ENCODE measurements at places on chromosomes 4 and X.
A peak's percentile ranks its signal among the peaks of the same experiment; 100 is the strongest.

DNA sequence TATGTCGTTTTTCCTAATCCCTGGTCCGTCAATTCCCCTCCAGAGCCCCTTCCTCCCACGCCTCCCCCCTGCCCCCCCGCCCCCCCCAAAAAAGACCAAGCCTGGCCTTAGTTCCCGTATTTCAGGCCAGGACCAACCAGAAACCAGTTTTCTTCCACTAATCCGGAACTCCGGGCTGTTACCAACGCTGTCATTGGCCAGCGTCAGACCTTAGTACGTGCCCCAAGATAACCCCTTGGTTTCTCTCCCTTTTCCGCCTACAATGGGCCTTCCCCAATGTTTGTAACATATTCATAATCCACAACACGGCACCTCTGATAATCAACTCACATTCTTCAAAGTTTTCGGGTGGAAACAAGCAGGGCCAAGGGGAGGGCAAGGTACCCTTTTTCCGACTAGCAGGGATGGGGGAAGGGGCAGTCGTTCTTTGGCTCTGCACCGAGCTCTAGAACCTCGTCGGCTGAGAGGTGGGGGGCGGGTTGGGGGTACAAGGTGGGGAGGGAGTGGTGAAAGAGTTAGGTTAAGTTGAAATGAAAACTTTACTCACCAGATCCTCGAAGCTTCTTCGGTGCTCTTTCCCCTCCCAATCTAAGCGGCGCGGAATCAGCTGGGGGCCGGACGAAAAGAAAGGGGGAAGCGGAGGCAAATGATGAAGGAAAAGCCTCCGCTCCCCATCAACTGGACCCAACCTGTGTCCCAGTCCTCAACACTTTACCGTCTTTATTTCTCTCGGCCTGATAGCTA, 1.5 kb downstream of the BRWD3 start:
- DNase-seq, result peak; percentile 6
- H3K4me3 ChIP-seq, result peak overlapping the region; percentile 75
- H3K36me3 ChIP-seq, result no peaks in the 10 kb centered on the region
- peaks cover 14% of the 10 kb centered on the region for H3K4me1 ChIP-seq

DNA sequence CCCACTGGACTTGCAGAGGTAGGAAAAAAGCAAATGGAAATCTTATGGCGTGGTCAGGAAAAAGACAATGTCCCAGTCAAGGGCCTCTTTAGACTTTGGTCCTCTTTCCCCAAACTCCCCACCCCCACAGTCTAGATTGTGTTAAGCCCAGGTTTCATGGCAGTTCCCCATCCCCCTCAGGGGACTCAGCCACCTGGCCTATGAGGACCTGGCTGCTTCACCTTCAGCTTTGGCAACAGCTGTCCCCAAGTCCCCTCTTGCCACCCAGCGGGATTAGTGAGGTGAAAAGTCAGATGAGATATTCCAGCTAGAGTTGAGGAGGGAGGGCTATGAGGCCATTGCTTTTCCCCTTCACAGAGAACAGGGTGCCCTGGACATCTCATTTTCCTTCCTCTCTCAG, 457 bp downstream of the RIPPLY1 start:
- no peak for DNase-seq
- H3K4me1 ChIP-seq, result no peaks in the 10 kb centered on the region

DNA sequence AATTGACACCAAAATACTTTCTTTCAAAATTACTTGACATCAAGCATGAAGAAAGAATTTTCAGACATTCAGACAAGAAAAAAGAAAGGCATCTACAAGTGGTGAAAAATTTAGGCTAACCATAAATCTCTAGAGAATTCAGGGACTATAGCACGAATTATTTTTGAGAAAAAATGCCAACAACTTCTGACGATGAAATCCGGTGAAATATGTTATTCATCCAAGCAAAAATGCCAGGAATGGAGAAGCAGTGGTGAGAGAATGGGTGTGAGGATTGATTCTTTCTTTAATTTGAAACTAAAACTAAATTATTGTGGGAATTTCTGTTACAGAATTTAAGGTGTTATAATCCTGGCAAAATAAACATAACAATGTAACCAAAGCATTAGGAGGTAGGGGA, 69.4 kb upstream of the SORBS2 start:
- no peak overlapping the region for H3K4me3 ChIP-seq
- H3K27ac ChIP-seq, result no peak overlapping the region
- DNase-seq, result no peak
- H3K27me3 ChIP-seq, result no peaks in the 10 kb centered on the region

DNA sequence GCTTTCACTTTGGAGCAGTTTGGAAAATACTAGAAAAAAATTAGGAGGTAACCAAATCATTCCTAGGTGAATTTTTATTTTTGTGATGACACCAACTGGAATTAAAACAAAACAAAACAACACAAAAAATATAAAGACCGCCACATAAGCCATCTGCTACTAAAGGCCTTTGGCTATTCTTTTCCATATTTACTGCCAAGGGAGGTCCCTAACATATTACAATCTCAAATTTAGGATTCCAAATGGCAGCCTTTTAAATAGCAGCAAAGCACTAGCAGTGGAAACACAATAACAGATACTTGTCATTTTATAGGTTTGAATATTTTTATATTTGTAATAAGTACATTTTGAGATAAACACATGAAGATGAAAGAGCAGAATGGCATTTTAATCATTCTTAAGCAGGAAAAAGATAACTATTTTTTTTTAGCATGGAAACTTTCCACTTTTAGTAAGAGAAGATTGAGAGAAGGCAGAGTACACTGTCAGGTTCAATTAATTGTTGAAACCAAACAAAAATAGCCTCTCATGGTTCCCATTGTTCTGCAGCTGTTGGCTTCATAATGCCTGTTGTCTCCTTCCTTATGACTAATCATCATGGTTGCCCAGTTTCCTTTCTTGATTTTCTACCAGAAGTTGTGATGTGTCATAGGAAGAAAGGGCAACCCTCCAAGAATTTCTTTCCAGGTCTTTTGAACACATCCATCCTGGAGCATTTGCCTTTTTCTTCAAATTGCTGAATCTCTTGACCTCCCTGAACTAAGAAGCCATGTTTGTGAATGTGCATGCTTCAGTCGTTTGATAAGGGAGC, 219.0 kb upstream of the EMCN start:
- no peaks in the 10 kb centered on the region for H3K4me1 ChIP-seq
- H3K36me3 ChIP-seq, result no peaks in the 10 kb centered on the region
- H3K4me3 ChIP-seq, result no peak overlapping the region

- H3K4me1 ChIP-seq, result peaks cover 35% of the 10 kb centered on the region
- H3K27me3 ChIP-seq, result no peaks in the 10 kb centered on the region
- no peak for DNase-seq
- H3K4me3 ChIP-seq, result no peak overlapping the region
- H3K36me3 ChIP-seq, result no peaks in the 10 kb centered on the region
These were observed 44.7 kb downstream of the MAML3 start for GRCh38 chr4:140109292-140109691.

DNA sequence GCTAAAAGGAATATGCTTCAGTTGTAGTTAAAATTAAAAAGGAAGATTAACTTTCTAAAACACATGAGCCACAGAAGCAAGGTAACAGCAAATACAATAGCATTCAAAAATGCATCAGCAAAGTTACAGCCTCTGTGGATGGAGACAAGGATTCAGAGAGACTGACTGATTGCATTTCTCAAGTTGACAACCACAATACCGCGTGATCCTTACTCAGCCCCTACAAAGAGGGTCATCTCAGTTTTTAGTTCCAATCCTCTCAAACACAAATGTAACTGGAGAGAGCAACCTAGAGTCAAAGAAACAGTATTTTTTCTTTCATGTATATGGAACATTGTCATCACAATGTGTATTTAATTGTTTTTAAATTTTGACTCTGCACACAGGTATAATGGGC, 14.2 kb upstream of the C1QTNF7 start:
- peaks cover 4% of the 10 kb centered on the region for H3K4me1 ChIP-seq
- H3K36me3 ChIP-seq, result no peaks in the 10 kb centered on the region
- H3K27me3 ChIP-seq, result no peaks in the 10 kb centered on the region
- H3K4me3 ChIP-seq, result no peak overlapping the region

DNA sequence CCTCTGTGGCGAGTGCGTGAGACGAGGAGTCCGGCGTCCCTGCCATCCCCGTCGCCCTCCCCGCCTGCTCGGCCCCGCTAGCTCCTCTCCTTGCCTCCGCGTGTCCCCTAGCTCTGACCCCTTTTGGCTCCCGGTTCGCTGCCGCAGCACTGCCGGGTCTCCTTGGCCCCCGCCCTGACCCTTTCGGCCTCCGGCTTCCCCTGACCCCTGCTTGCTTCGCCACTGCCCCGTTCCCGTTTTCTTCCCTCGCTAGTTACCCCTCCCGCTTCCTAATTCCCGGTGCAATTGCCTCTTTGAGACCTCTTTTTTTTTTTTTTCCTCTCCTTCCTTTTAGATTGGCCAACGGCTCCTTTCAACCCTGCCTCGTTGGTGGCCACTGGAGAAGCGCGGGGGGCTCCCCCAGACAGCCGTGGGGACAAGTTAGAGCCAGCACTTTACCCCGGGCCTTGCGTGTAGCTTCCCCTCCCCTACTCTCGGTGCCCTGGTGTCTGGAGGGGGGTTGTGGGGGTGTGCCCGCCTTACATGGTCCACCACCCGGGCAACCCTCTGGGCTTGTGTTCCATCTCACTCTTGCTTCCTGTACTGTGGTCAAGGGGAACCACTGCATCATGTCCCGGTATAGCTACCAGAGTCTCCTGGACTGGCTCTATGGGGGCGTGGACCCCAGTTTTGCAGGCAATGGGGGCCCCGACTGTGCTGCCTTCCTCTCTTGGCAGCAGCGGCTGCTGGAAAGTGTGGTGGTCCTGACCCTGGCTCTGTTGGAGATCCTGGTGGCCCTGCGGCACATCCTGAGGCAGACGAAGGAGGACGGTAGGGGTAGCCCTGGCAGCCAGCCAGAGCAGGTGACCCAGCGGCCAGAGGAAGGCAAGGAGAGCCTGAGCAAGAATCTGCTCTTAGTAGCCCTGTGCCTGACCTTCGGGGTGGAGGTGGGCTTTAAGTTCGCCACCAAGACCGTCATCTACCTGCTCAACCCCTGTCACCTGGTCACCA, 548 bp downstream of the TMEM164 start:
- peak overlapping the region; percentile 86 for H3K27ac ChIP-seq
- no peak for DNase-seq
- no peaks in the 10 kb centered on the region for H3K27me3 ChIP-seq
- H3K4me3 ChIP-seq, result peak overlapping the region; percentile 60

DNA sequence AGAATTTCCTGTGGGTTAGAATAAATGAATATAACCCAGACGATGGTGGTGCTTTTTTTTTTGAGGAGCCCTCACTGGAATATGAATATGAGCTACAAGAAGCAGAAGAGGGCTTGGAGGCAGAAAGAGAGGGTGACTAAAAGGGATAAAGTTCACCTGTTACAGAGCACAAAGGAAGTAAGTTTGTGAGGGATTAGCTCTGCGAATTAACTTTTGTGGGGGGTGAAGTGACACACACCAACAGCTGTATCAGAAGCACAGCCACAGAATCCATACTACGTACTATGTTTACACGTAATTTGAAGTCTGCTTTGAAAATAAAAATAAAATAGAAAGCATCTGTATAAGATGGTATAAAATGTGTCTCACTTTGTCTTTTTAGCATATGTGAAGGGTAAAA, 963.6 kb upstream of the DIAPH2 start:
- H3K36me3 ChIP-seq, result no peaks in the 10 kb centered on the region
- no peak for DNase-seq

DNA sequence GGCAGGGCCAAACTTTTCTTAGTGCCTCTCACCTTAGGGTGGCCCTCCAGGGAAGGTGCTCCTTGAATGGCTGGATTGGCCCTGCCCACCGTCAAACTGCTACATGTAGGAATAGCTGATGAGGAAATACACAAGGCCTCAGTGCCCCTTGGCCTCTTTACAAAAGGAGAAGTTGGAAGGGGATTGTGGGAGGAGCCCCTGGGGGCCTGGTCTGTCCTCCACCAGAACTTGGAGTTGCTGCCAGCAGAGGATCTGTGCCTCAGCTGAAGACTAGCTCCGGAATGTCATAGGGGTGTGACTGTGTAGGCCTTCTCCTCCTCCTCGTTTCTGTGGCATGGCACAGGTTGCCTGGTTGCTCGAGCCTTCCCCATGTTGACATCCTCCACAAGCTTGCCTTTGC, 142.7 kb downstream of the AMMECR1 start:
- H3K4me3 ChIP-seq, result no peak overlapping the region
- no peak overlapping the region for H3K27ac ChIP-seq
- no peak for DNase-seq
- no peaks in the 10 kb centered on the region for H3K36me3 ChIP-seq
- no peaks in the 10 kb centered on the region for H3K27me3 ChIP-seq
- H3K4me1 ChIP-seq, result peaks cover 4% of the 10 kb centered on the region

DNA sequence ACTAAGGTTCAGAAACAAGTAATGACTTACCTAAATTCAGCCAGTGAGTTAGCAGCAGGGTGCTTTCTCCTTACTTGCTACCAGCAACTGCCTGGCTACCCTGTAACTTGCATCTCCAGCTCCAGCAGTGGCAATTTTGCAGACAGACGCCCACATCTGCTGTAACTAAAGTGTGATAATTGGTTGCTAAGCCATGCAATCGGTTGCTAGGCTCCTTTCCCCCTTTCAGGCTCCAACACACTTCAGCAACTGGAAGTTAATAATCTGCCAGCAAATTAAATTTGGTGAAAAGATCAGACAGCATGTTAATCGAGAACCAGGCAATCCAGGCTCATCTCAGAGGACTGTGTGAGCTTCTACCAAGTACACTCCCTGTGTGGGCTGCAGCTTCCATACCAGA, 24.2 kb upstream of the ARHGEF9 start:
- no peaks in the 10 kb centered on the region for H3K36me3 ChIP-seq
- no peaks in the 10 kb centered on the region for H3K27me3 ChIP-seq
- DNase-seq, result no peak
- no peak overlapping the region for H3K27ac ChIP-seq
